Dorsolateral prefrontal cortex (tissue), 122 donors: ENCODE measurements at places on chromosomes 16 and 17.

DNA sequence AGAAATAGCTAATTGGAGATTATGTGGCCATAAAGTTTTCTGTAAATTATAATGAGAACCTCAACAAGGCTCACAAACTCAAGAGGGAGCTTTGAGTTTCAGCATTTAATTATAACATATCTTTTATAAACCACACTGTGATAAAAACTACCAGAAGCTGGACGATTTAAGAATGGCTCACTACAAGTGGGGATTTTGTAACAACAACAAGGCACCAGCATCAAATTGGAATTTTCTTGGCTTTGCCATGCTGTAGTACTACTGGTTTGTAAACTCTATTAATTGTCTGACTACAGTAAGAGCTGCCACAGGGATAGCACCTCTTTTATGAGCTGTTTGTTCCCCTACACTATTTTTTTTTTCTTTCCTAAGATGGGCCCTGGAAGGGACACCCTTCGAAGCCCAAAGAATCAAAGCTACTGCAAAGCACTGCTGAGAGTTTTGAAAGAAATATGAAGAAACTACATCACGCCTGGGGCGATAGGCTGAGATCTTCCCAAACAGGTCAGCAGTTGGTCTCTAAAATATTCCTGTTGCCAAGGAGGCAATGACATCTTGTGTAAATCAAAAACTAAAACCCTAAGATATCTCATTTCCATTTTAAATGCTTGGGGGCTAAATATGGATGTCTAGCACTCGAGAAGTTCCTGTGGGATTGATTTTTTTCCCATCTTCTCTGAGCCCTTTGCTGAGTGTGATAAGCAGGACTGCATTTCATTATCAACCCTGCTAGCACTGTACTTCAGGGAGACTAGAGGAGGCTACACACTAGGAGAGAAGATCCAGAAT is 40.9 kb downstream of the SKAP1 start:
- no peak for DNase-seq

GRCh38 chr17:70582777-70583176 is 413.4 kb downstream of the KCNJ2 start:
- no peak for DNase-seq

DNA sequence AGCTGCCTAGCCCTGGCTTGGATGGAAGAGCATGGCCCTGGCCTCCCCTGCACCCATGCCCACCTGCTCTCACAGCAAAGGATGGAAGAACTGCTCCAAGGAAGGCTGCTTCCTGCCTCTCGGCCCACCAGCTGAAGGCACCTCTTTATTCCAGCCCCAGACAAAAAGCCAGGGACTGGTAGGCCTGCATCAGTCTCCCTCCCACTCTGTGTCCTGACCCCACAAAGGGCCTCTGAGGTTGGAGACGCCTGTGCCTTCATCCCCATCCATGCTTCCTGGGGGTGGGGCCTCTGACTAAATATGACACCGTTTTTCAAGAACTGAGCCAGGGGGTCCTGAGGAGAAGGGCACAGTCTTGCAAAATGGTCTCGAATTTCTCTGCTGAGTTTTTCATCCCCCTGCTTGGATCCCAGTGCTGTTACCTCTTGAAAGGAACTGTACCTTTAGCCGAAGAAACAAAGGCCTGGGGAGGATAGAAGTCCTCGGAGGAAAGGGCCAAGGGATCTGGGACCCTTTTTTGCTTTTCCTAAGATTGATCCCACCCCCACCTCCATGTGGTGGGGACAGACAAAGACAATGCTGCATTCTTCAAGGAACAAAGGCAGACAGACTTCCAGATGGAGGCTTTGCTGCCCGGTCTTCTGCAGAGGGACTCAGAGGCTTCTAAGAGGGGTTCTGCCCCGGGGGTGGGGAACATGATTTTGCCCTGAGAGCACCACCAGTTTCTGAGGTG is 5.2 kb downstream of the C17orf50 start:
- DNase-seq = no peak

DNA sequence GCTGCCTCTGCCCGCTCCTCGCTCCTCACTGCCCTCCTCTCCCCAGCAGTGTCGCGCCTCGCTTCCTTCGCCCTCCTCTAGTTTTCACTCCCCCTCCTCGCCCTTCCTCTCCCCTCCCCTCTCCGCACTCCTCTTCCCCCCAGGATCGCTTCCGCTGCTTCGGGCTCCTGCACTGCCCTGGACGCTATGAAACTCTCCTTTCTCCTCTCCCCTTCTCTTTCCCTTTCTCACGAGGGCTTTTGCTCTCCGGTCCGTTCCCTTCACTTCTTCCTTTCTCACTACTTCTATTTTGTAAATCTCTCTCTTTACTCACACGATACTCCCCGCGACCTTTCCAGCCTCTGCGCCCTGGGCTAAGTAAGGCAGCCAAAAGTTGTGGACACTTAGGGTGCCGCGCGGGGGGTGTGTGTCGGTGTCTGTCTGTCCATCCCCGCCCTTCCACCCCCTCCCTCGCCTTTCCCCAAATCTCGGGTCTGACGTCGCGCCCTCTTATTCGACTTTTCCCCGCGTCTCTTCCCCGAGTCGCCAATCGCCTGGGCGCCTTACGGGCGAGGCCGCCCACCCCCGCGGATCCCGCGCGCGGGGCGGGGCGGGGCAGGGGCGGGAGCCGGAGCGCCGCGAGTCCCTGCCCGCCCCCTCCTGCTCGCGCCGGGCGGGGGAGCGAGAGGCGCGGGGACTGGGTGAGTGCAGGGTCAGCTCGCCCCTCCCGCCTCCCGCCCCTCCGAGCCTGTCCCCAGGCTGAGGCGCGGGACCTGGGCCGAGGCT is at the start of gene IRX3:
Gene IRX3, minus strand, starts transcription at position 422 of the 765 bp plus-strand sequence. CDS start 737 bp downstream, outside the sequence.
- no peak for DNase-seq

- DNase-seq = no peak
These were observed 53.9 kb downstream of the BANP start for GRCh38 chr16:88005181-88005581.

- DNase-seq = no peak
These were observed 1.3 kb downstream of the HGS start for GRCh38 chr17:81685108-81685507.
